NCI-H510A (cell line): ENCODE measurements at places on chromosomes 3 and 15.

- no peak for DNase-seq
Measured at GRCh38 chr3:144457758-144458157, 486.1 kb downstream of the DIPK2A start.

DNA sequence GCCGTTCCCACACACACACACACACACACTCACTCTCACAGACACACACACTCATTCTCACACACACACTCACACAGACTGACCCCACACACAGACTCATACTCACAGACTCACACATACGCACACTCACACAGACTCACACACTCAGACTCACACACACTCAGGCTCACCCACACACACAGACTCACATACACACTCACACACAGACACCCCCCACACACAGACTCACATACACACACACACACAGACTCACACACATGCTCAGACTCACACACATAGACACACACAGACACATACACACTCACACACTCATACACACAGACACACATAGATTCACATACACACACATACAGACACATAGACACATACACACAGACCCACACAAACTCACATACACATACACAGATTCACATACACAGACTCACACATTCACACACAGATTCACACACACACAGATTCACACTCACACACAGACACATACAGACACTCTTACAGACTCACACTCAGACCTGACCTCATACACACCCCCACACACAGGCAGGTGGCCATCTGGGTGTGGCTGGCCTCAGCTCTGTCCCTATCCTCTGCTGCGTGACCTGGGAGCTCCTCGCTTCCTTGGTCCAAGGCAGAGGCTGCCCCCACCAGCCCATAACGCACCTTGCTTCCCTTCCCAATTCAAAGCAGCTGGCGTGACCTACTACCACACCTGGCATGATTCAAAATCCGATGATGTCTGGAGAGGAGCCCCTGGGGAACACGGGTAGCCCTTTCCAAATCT is 1.9 kb downstream of the C3orf22 start:
- no peak for DNase-seq

- DNase-seq: no peak
Measured at GRCh38 chr15:40111888-40112287, 3.2 kb upstream of the BMF start.

GRCh38 chr3:46561951-46562350 is 4.2 kb downstream of the LRRC2 start:
- DNase-seq: no peak

GRCh38 chr3:24181256-24181655 is 236.2 kb downstream of the NR1D2 start:
- DNase-seq: no peak

DNA sequence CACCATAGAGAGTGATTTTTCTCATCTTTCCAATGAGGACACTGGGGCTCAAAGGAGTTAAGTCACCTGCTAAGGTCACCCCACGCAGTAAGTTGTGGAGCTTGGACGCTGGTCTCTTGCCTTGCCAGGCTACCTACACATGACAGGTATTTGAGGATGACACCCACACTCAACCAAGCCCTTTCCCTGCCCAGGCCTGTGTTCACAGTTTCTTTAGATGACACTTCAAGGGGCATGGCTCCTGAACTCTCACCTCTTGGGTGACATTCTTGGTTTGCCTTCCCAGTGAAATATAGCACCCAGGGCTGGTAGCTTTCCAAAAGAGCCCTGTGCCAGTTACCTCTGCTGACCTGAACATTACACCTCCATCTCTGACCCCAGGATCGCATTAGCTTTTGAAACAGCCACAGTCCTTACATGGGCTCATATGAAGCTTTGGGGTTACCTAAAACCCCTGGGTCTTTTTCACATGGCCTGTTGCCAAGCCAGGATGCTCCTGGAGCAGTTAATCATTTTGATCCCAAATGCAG is 148.0 kb downstream of the RPLP1 start:
- no peak for DNase-seq

DNA sequence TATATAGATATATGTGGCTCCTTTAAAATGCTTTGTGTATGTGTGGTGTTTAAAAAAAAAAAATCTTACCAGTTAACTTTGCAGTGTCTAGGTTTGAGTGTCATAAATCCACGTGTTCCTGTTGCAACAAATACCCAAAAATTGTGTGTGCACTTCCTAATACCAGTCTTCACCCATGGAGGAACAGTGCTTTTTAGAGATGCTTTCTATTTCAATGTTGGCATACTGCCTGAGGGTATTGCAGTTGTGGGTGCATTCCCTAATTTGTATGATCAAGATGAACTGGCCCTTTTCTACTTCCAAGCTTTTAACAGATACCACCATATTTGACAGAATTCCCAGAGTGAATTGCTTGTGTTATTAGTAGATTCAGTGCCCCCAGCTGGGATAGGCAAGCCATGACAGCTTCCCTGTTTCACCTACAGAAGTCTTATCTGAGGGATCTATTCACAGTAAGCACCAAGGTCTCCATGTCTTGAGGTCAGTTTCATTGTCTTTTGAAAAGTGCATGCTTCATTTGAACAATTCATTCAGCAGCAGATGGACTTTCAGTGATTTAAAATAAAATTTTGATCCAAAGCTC is 68.9 kb upstream of the GOLGA6B start:
- no peak for DNase-seq

- DNase-seq: no peak
Measured at GRCh38 chr3:195054311-195054710, 216.6 kb downstream of the XXYLT1 start.

- DNase-seq: no peak
Measured at GRCh38 chr3:181189556-181189955, 200.0 kb upstream of the DNAJC19 start.

- DNase-seq: no peak
Measured at GRCh38 chr3:13728487-13728886, 151.4 kb downstream of the WNT7A start.

- DNase-seq: no peak
Measured at GRCh38 chr15:52256930-52257733, 38.5 kb downstream of the MYO5C start.

GRCh38 chr3:114831861-114832260 is 315.2 kb downstream of the ZBTB20 start:
- DNase-seq: no peak

GRCh38 chr15:100167884-100168375 is 173.8 kb downstream of the ADAMTS17 start:
- DNase-seq: no peak

GRCh38 chr3:46857485-46858341 is 5.5 kb downstream of the MYL3 start:
- peak; percentile 25 for DNase-seq
